ENCODE measurements at places on chromosomes 3 and 15. TPM values are rescaled to one million over a fixed set of nuclear protein-coding genes. Genes with fewer than 3 reads are reported as not detected.

IMPDH2 gene
- 110 TPM for total RNA-seq

TMC3 gene
- total RNA-seq, result 0.23 TPM

PRSS50 gene
- 0.14 TPM for total RNA-seq

DNA sequence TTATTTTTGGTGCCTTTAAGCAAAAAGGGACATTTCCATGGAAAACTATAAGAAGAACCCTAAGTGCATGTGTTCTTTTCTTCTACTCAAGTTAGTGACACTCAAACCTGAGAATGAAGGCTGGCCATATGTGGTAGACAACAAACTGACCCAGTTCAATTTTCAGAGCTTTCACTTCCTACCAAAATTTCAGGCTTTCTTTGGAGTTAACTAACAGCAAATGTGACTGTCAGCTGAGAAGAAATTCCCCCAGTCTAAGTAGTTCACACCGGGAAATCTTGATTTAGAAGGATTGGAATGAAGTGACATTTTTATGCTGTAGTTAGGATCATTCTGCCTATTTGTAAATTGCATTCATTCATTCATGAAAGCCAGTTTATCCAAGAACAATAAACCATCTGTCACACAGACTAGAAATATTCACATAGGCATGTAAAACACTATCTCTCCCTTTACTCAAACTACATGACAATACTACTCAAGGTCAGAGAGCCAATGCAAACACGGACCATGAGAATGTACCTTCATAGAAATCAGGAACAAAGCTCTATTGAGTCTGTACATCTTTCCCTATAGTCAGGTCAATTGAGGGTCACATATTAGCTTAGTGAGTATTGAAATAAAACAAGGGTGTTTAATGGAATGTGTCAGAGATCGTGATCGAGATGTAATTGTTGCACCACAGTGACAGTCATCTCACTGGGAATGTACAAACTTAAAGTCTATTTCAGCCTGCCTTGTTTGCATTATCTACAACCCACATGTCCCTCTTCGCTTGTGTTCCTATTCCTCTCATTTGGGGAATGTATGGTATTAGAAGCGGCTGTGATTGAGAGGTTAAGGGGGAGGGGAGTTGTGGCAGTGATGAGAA, 113.8 kb upstream of the TGFBR2 start:
- H3K27me3 ChIP-seq, result no peaks in the 10 kb centered on the region
- no peaks in the 10 kb centered on the region for H3K4me1 ChIP-seq
- H3K4me3 ChIP-seq, result no peak overlapping the region
- no peak overlapping the region for H3K27ac ChIP-seq

- no peak overlapping the region for H3K4me3 ChIP-seq
- H3K4me1 ChIP-seq, result no peaks in the 10 kb centered on the region
- no peaks in the 10 kb centered on the region for H3K36me3 ChIP-seq
- H3K27ac ChIP-seq, result no peak overlapping the region
- no peaks in the 10 kb centered on the region for H3K27me3 ChIP-seq
Observed at GRCh38 chr3:71528816-71529215, 54.7 kb downstream of the FOXP1 start.

- no peaks in the 10 kb centered on the region for H3K27me3 ChIP-seq
- no peaks in the 10 kb centered on the region for H3K36me3 ChIP-seq
- no peak for DNase-seq
- peaks cover 8% of the 10 kb centered on the region for H3K4me1 ChIP-seq
Observed at GRCh38 chr15:43103907-43104306, 1.9 kb downstream of the UBR1 start.

DNA sequence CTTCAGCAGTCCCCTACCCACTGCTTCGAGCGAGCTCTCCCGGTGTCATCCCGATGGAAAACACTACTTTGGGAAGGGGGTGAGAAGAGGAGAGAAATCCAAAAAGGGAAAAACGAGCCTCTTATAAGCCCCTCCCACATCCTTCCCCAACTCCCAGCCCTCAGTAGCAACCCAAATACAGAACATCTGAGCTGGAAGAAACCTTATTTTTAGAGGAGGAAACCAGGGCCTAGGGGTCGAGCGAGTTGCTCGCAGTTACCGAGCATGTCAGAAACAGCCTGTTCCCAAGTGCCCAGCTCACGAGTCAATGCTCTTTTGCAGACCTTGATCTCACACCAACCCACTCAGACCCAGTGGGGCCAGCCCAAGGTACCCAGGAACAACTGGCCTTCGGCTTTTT, 14.2 kb downstream of the RBPMS2 start:
- H3K4me1 ChIP-seq, result no peaks in the 10 kb centered on the region
- DNase-seq, result no peak
- no peak overlapping the region for H3K4me3 ChIP-seq
- H3K27ac ChIP-seq, result no peak overlapping the region
- H3K36me3 ChIP-seq, result no peaks in the 10 kb centered on the region

DNA sequence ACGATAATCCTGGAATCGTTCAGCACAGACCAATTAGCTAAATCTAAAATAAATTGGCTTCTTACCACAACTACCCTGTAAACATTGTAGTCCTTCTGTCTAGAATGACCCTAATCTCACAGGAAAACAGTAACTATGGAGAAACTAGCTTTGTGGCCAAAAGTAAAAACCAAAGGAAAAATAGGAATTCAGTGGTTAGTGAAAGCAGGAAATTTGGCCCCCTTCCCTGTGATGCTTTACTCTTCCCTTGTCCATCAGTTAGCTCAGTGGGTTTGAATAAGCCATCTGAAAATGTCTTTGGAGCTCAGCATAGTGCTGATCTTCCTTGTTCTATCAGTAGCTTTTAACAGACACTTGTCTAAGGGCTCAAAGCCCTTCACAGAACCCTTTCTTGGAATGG, 1.6 kb downstream of the NMD3 start:
- no peak for DNase-seq
- no peaks in the 10 kb centered on the region for H3K36me3 ChIP-seq
- no peak overlapping the region for H3K27ac ChIP-seq
- no peaks in the 10 kb centered on the region for H3K4me1 ChIP-seq
